ENCODE measurements at places on chromosomes 13 and 19.

GRCh38 chr19:35262101-35262761 lies 6.5 kb upstream of the USF2 start:
- DNase-seq, result no peak

DNA sequence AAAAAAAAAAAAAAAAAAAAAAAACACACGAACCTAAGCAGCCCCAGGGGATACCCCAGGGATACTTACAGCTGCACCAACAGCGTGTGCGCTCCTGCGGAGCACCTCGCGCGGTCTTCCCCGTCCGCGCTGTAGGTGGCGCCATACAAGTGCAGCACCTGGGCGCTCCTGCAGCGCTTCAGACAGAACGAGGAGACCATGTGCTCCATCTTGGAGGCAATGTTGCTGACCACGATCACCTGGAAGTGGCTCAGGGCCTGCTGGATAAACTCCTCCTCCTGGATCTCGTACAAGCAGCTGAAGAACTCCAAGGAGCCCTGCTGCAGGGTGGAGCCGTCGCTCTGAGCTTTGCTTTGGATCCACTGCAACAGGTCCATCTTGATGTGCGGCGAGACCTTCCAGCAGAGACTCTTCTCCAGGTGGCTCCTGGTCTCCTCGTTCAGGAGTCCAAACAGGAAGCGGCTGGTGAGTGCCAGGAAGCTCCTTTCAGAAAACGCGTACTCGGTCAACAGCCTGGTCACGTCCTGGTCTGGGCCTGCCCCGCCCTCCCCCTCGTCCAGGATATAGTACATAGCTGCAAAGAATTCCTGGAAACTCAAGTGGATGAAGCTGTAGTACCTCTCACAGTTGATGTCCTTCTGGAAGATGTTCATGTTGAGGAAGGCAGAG lies 14.5 kb downstream of the NLRP12 start:
- no peak for DNase-seq

DNA sequence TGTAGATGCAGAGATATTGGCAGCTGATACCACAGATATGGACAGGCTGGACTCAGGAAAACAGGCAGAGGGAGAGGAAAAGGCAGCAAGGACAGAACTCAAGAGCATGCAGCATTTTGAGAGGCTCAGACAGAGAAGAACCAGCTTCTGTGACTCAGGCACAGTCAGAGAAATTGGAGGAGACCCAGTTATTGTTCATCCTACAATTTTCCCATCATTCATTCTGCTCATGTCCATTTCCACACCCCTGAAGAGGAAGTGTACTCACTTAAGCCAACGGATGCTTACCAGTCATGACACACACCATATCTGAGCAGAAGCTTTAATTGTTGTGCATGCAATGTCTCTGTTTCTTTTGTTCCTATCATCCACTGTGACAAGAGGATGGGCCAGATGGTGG lies 359.8 kb upstream of the HTR2A start:
- DNase-seq, result no peak

GRCh38 chr13:21148557-21149258 lies 27.6 kb downstream of the SKA3 start:
- no peak for DNase-seq

- no peak for DNase-seq
Measured at GRCh38 chr13:63199508-63199907, 1783.9 kb upstream of the PCDH20 start.

- no peak for DNase-seq
Measured at GRCh38 chr13:35729926-35730627, 253.6 kb upstream of the MAB21L1 start.

Data from stimulated activated CD4-positive, alpha-beta T cell treated with anti-CD3 and anti-CD28 coated beads, TNF-alpha, amount 100 ng/mL, for 4 hours (primary cell).